ENCODE measurements at places on chromosomes 4 and X. TPM values are rescaled to one million over a fixed set of nuclear protein-coding genes. Genes with fewer than 3 reads are reported as not detected.
A peak's percentile ranks its signal among the peaks of the same experiment; 100 is the strongest.

DNA sequence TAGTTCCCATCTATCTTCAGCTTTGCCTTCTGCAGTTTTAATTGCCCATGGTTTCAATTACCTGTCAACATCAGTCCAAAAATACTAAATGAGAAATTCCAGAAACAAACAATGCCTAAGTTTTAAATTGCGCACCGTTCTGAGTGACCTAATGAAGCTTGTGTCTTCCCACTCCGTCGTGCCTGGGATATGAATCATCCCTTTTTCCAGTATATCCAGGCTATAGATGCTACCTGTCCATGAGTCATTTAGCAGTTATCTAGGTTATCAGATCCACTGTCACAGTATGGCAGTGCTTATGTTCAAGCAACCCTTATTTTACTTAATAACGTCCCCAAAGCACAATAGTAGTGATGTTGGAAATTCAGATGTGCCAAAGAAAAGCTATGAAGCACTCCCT, 363.6 kb upstream of the FAM241A start:
- no peak for DNase-seq

GRCh38 chrX:72306851-72307645, 1.3 kb upstream of the CITED1 start:
- DNase-seq = peak; percentile 72

- DNase-seq = no peak
Measured at GRCh38 chr4:184434501-184435066, 39.8 kb downstream of the IRF2 start.

- peak; percentile 60 for DNase-seq
Measured at GRCh38 chr4:48343551-48343950, 2.2 kb downstream of the SLAIN2 start.

DNA sequence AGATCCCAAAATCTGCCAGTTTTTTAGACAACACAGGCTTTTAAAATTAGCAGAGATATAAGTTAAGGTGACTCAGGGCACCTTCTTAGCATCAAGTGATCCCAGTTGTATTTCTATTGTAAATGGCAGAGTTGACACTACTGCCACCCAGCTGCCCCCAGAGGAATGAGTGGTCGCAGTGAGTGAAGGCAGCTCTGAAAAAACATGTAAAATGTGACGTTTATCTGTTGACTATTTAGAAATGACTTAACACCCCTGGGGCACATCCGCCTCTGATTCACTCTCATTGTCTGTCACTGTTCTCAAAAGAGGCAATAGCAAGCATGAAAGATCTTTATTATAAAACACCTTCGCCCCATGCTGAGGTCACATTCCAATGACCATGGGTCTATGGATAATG, 592.4 kb downstream of the ACTRT1 start:
- no peak for DNase-seq

- DNase-seq = peak; percentile 27
Measured at GRCh38 chr4:88843067-88843685, 145.5 kb upstream of the NAP1L5 start.

DNA sequence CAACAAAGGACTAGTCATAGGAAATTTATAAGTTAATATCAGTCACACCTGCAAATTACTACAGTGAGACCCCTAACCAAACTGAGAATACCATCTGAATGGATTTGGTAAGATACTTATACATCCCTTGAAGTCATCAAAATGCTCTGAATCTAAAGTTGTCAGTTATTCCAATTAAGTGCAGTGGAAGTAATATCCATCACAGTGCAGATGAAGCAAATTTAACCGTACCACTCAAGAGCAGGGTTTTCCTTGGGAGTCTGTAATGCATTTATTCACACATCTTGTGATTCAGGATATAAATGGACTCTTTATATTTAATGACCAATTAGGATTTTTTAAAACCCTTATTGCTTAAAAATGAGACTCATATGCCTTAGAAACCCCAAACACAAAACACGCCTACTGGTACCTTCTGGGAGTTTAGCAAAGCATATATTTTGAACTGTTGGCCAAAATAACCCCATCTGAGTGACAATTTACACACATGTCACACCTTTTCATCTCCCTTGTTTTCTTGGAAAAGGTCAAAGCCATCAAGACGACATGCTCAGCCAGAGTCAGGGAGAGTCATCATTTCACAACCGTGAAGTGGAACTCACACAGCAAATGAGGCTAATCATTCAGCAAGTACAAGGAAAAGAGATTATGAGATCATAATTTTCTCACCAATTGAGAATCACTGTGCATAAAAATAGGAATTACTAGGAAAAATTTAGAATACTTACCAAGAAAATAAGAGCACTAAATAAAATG, 303.7 kb downstream of the HNRNPD start:
- no peak for DNase-seq

DNA sequence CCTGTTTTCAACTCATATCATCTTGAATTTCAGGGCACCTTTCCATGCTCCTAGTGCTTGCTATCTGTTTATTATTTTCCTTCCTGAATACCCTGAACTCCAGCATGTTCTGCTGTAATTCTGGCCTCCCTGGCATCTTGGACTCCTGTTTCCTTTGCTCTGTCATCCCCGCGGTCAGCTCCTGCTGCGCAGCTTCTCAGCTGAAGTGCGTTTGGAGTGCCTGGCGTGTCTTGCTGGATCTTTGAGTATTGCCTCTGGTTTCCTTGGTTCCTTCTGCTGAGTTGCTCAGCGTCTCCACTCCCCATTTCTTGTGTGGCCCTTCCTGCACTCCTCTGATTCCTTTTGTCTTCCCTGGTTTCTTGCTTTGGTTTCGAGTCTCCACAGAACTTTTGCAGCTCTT, 84.4 kb downstream of the HTT start:
- DNase-seq = no peak

GRCh38 chrX:132144061-132144460, 16.2 kb upstream of the FRMD7 start:
- no peak for DNase-seq

DNA sequence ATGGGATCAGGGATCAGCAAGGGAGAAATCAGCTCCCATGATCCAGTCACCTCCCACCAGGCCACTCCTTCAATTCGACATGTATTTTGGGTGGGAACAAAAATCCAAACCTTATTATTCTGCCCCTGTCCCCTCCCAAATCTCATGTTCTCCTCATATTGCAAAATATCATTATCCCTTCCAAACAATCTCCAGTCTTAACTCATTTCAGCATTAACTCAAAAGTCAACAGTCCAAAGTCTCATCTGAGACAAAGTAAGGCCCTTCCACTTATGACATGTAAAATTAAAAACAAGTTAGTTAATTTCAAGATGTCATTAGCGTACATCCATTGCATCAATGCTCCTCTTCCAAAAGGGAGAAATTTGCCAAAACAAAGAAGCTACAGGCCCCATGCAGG, 22.0 kb downstream of the UGT2B4 start:
- no peak for DNase-seq

- DNase-seq = peak; percentile 6
Measured at GRCh38 chr4:77950203-77950602, 87.6 kb downstream of the MRPL1 start.

DNA sequence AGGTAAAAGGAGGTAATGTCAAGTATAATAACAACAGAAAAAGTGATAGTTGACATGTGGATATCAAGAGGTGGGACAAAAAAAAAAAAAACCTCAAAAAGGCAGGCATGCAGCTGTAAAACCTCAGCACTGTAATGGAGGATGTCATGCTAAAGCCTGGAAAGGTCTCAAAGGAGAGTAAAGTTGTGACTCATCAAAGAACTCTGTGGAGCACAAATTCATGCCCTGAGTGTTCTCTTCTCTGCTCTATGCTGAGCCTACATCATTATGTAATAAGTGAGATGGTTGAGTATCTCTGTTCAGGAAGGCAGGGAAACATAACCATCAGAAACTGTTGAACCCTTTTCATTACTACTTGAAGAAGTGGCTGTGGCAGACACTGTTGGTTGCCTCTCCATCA, 597.8 kb downstream of the BCOR start:
- DNase-seq = peak; percentile 32

DNA sequence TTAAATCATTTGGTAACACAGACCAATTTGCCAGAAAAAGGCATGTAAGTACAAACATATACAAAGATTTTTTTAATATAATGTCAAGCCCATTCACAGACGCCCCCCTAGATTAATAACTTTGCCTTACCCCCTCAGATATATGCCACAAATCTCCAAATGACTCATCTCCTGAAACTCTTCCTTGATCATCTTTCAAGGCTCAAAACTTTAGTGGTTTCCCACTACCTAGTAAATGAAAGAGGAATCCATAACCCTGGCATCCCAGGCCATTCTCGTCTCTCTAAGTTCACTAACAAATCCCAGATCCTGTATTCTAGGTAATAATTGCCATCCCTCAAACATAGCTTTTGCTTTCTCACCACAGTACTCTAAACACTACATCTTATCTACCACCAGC, 61.9 kb downstream of the PRSS12 start:
- DNase-seq = no peak

GRCh38 chr4:56737666-56738065, 56.6 kb upstream of the HOPX start:
- DNase-seq = no peak

GRCh38 chr4:88599714-88600113, 7.4 kb downstream of the HERC3 start:
- no peak for DNase-seq

- no peak for DNase-seq
Measured at GRCh38 chrX:25067271-25068172, 51.8 kb upstream of the ARX start.

DNA sequence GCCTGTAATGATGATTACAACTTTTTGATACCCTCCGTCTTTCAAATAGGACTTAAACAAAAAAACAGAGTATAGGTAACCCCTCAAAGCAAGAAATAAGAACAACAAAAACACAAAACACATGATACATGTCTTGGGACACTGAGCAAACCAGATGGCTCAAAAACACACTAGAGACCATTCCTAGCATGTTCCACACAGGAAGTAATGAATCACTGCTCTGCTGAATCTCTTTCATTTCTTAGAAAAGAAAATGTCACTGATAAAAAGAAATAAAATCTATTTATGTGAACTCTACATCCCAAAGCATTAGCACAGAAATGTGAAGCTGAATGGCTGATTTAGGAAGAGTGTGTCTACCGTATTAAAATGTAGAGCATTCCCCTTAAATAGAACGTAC, 134.5 kb upstream of the IL15 start:
- DNase-seq = peak; percentile 58

- DNase-seq = no peak
Measured at GRCh38 chr4:152247271-152247975, 288.5 kb downstream of the FBXW7 start.

DNA sequence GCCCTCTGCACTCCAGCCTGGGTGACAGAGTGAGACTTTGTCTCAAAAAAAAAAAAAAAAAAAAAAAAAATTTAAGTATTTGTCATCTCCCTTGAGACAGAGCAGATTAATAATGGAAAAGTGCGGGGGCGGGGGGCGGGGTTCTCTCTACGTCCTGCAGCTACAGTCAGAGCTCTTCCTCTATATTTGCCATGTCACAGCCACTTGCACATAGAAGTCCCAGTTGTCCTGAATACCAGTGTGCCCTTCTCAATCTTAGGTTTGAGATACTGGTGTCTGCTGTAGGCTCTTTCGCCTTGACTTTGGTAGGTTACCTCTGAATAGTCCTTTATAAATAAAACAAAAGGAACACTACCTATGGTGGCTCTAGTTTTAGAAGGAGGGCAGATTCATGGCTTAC, 237.8 kb upstream of the PGRMC2 start:
- peak; percentile 91 for DNase-seq

- no peak for DNase-seq
Measured at GRCh38 chr4:75391489-75392166, 122.6 kb downstream of the RCHY1 start.

- DNase-seq = no peak
Measured at GRCh38 chr4:150591406-150591805, 9.5 kb downstream of the MAB21L2 start.

- DNase-seq = no peak
Measured at GRCh38 chr4:114874321-114874720, 239.1 kb downstream of the NDST4 start.

GRCh38 chrX:9650091-9650490, 115.6 kb downstream of the GPR143 start:
- DNase-seq = no peak

DNA sequence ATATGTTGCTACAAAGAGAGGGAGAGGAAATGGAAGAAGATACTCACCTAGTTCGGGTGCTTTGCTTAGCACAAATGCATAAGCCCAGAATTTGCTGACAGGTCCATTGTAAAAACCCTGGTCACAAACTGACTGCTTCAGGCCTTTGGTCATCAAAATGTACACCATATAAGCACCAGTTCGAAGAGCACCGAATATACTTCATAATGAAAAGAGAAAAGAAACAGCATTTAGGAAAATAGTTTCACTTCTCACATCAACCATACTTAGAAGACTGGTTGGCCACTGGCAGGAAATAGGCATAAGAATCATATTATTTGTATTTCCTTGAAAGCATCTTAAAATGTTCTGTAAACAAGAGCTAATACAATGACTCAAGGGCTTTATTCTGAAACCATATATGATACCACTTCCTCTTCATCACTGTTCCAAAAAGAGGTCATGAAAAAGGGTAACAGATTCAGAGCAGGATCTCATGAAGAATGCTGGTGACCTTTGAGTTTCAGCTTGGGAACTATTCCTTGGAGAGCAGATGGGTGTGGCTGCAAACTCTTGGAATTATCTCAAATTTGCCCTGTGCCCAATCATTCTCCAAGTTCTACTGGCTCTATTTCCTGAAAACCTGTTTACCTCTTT, 138.7 kb downstream of the ELOVL6 start:
- peak; percentile 18 for DNase-seq

DNA sequence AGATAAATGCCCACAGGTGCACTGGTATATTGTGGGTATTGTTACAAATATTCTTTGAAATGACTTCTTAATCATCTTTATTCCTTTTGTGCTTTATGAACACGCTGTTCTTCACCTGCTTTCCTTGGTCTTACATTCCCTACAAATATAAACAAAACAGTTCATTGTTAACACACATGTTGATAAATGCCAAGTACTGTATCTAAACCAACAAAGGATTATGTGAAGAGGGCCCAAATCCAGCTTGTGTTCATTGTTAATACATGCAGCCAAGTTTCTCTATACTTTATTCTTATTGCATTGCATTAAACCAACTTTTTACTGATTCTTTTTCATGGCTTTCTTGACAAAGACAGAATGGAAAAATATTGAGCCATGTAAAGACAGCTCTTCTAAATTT, 42.8 kb downstream of the AREG start:
- DNase-seq = no peak

The RNF175 gene
- total RNA-seq = not detected

The GUCY1A1 gene
- total RNA-seq = not detected

The MTNR1A gene
- not detected for total RNA-seq

The SSX4 gene
- total RNA-seq = not detected

All from GM23248 (cell line).